ENCODE measurements at places on chromosomes 2 and 18.

DNA sequence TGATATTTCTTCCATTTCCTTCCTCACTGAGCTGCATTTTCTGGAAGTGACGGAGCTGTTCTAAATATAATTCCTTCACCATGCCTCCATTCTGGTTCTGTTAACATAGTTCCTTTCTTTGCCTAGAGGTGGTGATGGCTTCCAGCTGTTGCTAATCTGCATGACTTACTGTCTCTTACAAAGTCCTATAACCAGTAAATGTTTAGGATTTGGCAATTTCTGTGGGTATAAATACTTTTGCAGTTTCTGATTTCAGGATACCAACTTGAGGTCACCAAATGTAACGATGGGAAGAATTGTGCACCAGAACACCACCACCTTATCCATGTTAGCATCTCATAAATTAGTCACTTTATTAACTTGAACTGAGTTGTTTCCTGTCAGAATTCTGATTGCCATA, 101.7 kb upstream of the FN1 start:
- DNase-seq: no peak

DNA sequence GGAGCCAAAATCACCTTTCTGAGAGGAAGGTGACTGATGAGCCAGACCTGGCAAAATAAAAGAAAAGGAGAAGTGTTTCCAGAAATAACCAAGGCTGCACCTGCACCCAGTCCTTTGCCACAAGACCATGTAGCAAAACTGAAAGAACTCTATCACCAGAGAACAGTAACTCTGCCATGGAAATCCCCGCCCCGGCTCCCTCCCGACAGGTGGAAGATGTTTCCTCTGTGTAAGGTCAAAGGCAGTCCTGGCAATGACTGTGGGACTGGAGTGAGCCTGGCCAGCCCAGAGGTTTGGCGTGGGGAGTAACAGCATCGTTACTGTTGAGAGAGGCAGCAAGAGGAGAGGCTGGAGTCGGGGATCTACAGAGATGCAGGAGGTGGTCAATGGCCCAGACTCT, 42.3 kb downstream of the SPRED2 start:
- no peak for DNase-seq

GRCh38 chr2:109645412-109646184, 31.4 kb downstream of the SOWAHC start:
- no peak for DNase-seq

DNA sequence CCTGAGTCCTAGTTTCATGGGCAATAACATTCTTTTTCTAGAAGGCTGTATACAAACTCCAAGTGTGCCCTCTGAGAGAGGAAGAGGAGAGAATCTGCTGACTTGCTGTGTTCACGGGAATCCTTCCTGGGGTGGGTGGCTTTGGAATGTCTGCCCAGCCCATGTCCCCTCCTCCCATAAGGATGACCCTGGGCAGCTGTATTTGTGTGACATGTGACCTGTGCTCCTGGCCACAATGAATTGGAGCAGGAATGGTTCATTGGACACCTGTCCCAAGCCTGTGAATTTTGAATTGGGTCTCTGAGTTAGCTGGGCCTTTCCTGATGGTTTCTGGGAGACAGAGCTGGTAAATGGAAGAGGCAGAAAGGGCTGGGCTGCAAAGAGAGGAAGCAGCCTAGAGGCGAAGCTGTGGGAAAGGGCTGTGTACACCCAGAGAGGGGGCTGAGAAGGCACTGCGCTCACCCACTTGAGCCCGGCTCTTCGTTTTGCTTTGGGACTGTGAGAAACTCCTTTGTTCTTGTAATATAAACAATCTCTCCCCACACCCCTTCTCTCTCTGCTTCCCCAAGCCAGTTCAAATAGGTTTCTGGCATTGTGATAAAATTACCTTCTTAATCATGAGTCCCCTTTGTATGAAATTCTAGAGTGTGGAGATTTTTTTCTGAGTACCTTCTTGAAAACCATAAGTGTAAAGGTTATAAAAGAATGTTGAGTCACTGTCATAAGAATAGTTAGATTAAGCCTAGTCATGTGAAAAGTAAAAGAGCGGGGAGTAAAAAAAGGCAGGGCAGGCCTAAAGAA, 49.8 kb downstream of the SLC4A5 start:
- DNase-seq: no peak

DNA sequence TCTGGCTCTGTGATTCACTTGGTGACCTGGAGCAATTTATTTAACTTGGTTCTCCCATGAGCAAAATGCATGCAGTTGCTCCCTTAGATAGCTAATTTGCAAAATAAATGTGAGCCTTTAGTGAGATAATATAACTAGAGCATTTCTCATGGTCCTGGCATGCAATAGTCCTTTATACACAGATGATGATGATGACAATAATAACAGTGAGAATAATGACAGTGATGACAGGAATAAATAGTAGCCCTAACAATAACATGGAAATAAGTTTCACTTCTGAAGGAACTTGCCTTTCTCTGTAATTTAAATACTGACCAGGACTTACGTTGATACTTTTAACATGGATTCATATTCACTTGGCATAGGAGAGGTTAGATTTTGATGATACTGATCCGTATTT, 49.2 kb downstream of the LPIN1 start:
- DNase-seq: no peak

- DNase-seq: no peak
Measured at GRCh38 chr2:230312638-230313037, 14.4 kb upstream of the SP140L start.

- no peak for DNase-seq
Measured at GRCh38 chr2:225402210-225402776, 2.8 kb downstream of the NYAP2 start.
